ENCODE measurements at places on chromosomes 7 and 10. TPM values are rescaled to one million over a fixed set of nuclear protein-coding genes. Genes with fewer than 3 reads are reported as not detected.

The LMOD2 gene
- total RNA-seq: 6.0 TPM

The CYP3A4 gene
- not detected for total RNA-seq

The NUTM2A gene
- total RNA-seq: 1.9 TPM

The LRRD1 gene
- total RNA-seq: 0.44 TPM

The PRKG1 gene
- 52.7 TPM for total RNA-seq
